ENCODE measurements at places on chromosomes 7 and 10. TPM values are rescaled to one million over a fixed set of nuclear protein-coding genes. Genes with fewer than 3 reads are reported as not detected.

Gene ABCF2
- 74.6 TPM for total RNA-seq

Gene NUTM2E
- not detected for total RNA-seq

Gene KLF14
- total RNA-seq: not detected

Gene CALML5
- total RNA-seq: not detected

Gene HOXA5
- 5.6 TPM for total RNA-seq

Gene ZNF853
- total RNA-seq: 1.0 TPM

Gene SLC16A12
- 0.14 TPM for total RNA-seq

Gene ASAH2B
- total RNA-seq: 2.2 TPM

Gene UNCX
- total RNA-seq: not detected

Gene NXPH1
- not detected for total RNA-seq

Gene CDHR1
- 0.68 TPM for total RNA-seq

Gene DOCK4
- 155 TPM for total RNA-seq

Gene ASIC3
- not detected for total RNA-seq

Gene CFAP46
- 0.85 TPM for total RNA-seq

Gene UCN3
- total RNA-seq: not detected

Gene UFSP1
- 2.2 TPM for total RNA-seq

Gene GCK
- total RNA-seq: not detected

Gene PCDH15
- total RNA-seq: not detected

Gene C10orf88
- total RNA-seq: 8.8 TPM

Gene CFAP70
- 0.34 TPM for total RNA-seq

Measured in dermis blood vessel endothelial cell (primary cell).